Tibial nerve (tissue), 4 donors: ENCODE measurements at places on chromosomes 4 and X.

DNA sequence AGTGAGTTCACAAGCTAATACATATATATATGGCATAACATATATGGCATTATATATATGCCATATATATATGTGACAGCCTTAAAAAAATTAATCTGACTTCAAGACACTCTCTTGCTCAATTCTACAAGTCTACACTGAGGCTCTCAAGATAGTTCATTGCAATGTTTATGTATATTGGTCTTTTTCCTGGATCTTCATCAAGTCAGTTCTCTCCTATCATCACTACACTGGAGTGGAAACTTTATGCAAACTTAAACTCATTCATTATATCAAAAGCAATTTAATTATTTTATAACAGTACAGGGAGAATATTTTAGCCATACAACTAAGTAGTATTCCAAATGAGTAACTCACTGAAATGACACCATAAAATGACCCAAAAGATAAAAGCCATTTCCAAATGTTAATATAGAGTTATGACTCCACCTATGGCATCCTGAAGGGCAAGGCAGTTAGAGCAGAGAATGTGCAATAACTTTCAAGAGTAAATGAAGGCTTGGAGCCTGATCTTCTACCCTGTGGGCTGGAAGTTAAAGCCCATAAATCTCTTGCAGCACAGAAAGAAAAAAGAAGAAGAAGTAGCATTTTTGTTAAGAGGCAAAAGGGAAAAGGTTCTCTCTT, 176.3 kb upstream of the SLIT2 start:
- no peaks in the 10 kb centered on the region for H3K27me3 ChIP-seq
- DNase-seq: no peak
- H3K4me1 ChIP-seq: no peaks in the 10 kb centered on the region
- no peak overlapping the region for H3K4me3 ChIP-seq

DNA sequence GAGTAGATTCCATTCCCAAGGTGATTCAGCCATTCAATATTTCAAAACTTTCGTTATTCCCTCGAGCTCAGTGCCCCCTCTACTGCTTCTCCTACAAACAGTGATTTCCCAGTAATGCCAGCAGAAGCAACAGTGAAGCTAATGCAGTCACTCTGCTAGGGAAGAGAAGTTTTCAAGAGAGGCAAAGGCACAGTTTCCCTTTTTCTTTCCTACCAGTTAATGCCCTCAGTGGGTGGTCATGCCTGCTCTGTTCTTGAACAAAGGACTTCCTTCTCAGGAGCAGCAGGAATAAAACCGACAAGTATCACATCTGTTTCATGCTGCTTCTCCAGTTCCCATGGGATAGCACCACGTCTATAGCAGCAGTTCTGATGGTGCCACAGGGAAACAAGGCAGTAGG, 317.2 kb downstream of the TENM3 start:
- no peaks in the 10 kb centered on the region for H3K27me3 ChIP-seq
- no peaks in the 10 kb centered on the region for H3K36me3 ChIP-seq

DNA sequence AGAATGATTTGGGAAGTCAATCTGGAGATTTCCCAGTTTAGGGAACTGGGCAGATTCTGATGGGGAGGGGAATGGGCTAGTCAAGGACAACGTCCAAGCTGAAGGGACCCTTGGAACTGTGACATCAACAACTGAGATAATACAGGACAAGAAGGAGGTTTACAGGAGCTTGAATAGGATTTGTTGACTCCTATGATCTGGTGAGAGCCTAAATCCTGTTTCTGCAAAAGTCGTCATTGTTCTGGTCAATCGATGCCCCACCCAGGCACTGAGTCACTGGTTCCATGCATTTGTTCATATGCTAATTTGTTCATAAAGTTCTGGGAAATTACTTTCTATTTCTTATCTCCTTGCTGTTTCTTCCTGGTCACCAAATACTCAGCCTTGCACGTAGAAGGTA, 15.3 kb upstream of the PDGFRA start:
- no peak overlapping the region for H3K4me3 ChIP-seq
- H3K27me3 ChIP-seq: peaks cover 8% of the 10 kb centered on the region
- no peaks in the 10 kb centered on the region for H3K36me3 ChIP-seq
- no peak overlapping the region for H3K27ac ChIP-seq
- no peaks in the 10 kb centered on the region for H3K4me1 ChIP-seq

DNA sequence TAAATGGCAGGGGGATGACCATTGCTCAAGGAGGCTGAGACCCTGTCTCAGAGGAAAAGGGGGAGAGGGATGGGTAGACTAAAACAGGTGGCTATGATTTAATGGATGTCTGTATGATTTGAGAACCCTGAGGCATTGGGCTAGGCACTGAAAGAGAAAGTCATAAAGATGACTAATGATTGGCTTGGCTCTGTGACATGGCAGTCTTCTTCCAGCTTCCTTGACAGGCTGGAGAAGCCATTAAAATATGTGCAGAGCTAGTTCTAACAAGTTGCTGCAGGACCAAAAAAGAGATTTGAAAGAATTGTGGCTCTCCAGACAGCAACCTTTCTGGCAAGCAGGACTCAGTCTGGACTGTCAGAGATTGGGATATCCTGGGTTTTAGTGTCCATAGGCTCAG, 53.6 kb downstream of the AMER1 start:
- no peak for DNase-seq
- H3K4me1 ChIP-seq: no peaks in the 10 kb centered on the region
- no peak overlapping the region for H3K4me3 ChIP-seq
- H3K27me3 ChIP-seq: no peaks in the 10 kb centered on the region
- H3K27ac ChIP-seq: no peak overlapping the region

DNA sequence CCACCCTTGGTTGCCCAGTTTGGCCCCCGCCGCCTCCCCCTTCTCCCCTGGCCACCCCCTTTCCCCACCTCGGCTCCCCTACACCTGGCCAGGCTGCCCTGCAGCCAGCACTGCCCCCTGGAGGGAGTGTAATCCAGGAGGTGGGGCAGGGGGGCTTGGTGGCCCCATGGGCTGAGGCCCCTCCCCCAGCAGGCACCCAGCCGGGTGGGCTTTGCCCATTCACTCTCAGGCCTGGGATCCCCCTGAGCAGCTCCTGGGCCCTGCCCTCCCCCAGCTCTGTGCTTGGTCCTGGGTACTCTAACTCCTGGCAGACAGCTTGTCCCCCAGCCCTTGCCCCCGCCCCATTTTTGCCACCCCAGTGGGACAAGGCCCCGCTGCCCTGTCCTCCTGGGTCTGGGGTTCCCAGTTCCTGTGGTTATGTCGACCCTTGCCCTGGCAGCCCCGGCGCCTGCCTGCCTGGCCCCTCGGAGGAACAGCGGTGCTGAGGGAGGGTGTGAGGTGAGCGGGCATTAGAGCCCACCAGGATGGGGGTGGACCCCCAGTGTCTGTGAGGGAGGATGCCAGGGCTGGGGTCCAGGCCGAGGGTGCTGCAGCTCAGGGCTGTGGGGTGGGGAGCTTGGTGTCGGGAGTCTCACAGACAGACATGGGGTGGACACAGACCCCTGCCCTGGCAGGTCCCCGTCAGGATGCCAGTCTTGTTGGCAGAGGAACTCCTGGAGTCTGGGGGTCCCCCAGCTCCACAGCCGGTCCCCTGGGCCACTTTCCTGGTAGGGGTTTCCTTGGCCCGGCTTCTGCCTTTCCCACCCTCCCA, 10.2 kb downstream of the NAT8L start:
- H3K27me3 ChIP-seq: no peaks in the 10 kb centered on the region
- no peak overlapping the region for H3K27ac ChIP-seq
- peaks cover 18% of the 10 kb centered on the region for H3K4me1 ChIP-seq
- no peak for DNase-seq
- no peaks in the 10 kb centered on the region for H3K36me3 ChIP-seq

GRCh38 chrX:13093529-13094140, 49.2 kb upstream of the FAM9C start:
- peaks cover 5% of the 10 kb centered on the region for H3K4me1 ChIP-seq
- no peak overlapping the region for H3K4me3 ChIP-seq
- H3K27me3 ChIP-seq: no peaks in the 10 kb centered on the region
- DNase-seq: no peak
- H3K36me3 ChIP-seq: no peaks in the 10 kb centered on the region

- no peaks in the 10 kb centered on the region for H3K36me3 ChIP-seq
- H3K4me3 ChIP-seq: no peak overlapping the region
- H3K4me1 ChIP-seq: no peaks in the 10 kb centered on the region
- no peak overlapping the region for H3K27ac ChIP-seq
- H3K27me3 ChIP-seq: no peaks in the 10 kb centered on the region
- no peak for DNase-seq
Measured at GRCh38 chrX:22803353-22803752, 196.4 kb upstream of the DDX53 start.

GRCh38 chrX:128439159-128439558, 387.0 kb upstream of the ACTRT1 start:
- H3K4me1 ChIP-seq: no peaks in the 10 kb centered on the region
- no peak overlapping the region for H3K4me3 ChIP-seq
- no peak for DNase-seq
- H3K36me3 ChIP-seq: no peaks in the 10 kb centered on the region
- H3K27me3 ChIP-seq: no peaks in the 10 kb centered on the region
- H3K27ac ChIP-seq: no peak overlapping the region

- no peak overlapping the region for H3K27ac ChIP-seq
- no peaks in the 10 kb centered on the region for H3K4me1 ChIP-seq
- H3K36me3 ChIP-seq: no peaks in the 10 kb centered on the region
- no peak overlapping the region for H3K4me3 ChIP-seq
- H3K27me3 ChIP-seq: peaks cover 17% of the 10 kb centered on the region
Measured at GRCh38 chr4:6548201-6548881, 26.6 kb upstream of the MAN2B2 start.

DNA sequence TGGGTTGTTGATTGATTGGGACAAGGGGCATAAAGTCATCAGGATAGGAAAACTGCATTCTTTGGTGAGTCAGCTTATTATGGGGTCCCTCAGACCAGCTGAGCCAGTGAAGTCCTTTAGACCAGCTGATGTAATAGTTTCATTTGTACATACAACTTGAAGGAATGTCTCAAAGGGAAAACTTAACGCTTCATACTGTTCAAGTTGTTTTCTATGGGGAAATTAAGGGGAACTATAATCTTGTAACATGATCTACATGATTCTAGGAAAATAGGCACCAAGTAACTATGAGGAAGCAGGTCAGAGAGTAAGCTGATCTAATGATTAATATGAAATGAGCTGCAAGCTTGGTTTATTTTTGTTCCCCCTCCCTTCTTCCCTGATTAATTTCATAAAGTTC, 175.1 kb upstream of the GRID2 start:
- no peak for DNase-seq
- no peak overlapping the region for H3K27ac ChIP-seq
- no peaks in the 10 kb centered on the region for H3K4me1 ChIP-seq
- H3K4me3 ChIP-seq: no peak overlapping the region
- H3K36me3 ChIP-seq: no peaks in the 10 kb centered on the region

DNA sequence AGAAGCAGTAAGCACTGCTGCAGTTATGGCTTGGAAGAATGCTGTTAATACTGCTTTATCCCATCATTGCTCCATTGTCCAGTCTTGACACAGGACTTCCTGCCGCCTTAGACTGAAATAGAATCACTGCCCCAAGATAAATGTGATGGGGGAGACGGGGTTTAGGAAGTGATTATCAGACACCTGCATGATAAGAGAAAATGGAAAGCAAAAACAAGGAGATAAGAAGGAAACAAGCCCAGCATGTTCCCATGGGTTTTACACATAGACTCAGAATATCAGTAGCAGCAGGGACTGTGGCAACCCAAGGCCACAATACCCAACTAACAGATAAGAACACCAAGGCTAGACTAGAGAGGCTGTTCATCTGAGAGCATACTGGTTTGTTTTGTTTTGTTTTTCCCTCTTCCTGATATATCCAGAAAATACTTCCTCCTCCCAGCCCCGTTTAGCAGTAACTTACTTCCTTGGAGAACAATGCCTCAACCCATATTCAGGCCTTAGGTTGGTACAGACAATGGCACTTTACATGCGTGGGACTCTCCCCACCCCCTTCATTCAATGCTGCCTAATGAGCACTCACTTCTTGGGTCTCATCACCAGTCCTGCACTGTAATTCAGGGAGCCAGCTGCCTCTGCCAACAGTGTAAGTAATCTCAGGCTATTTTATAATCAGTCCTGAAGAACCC, 232.6 kb downstream of the CBR4 start:
- no peaks in the 10 kb centered on the region for H3K27me3 ChIP-seq
- H3K4me3 ChIP-seq: no peak overlapping the region
- H3K27ac ChIP-seq: no peak overlapping the region
- no peaks in the 10 kb centered on the region for H3K36me3 ChIP-seq
- no peaks in the 10 kb centered on the region for H3K4me1 ChIP-seq
- DNase-seq: no peak

- H3K27me3 ChIP-seq: no peaks in the 10 kb centered on the region
- peaks cover 13% of the 10 kb centered on the region for H3K4me1 ChIP-seq
- peaks cover 3% of the 10 kb centered on the region for H3K36me3 ChIP-seq
- H3K4me3 ChIP-seq: peak overlapping the region; percentile 73
Measured at GRCh38 chrX:318068-318738, 393 bp downstream of the GTPBP6 start.

DNA sequence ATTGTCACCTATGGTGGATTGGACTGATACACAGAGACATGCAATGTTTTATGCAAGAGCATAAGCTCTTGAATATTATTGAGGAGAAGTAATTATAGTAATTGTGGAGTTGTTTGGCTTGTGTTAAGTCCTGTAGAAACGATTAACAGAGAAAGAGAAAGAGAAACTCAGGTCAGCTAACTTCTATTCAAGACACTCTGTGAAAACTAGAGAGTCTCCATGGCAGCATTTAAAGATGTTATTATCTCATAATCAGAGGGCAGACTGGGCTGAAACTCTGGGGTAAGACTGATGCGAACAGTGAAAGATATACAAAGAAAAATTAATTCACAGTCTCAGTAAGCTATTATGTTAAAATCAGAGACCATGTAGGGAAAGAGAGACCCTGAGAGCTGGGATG, 625.7 kb downstream of the FAT4 start:
- no peak for DNase-seq
- H3K36me3 ChIP-seq: no peaks in the 10 kb centered on the region
- no peak overlapping the region for H3K4me3 ChIP-seq
- no peak overlapping the region for H3K27ac ChIP-seq
- no peaks in the 10 kb centered on the region for H3K4me1 ChIP-seq
- no peaks in the 10 kb centered on the region for H3K27me3 ChIP-seq

- H3K4me1 ChIP-seq: no peaks in the 10 kb centered on the region
- DNase-seq: no peak
- H3K27me3 ChIP-seq: peaks cover 5% of the 10 kb centered on the region
- no peaks in the 10 kb centered on the region for H3K36me3 ChIP-seq
- H3K4me3 ChIP-seq: no peak overlapping the region
- H3K27ac ChIP-seq: no peak overlapping the region
Measured at GRCh38 chrX:40625294-40625693, 2.1 kb downstream of the MPC1L start.

DNA sequence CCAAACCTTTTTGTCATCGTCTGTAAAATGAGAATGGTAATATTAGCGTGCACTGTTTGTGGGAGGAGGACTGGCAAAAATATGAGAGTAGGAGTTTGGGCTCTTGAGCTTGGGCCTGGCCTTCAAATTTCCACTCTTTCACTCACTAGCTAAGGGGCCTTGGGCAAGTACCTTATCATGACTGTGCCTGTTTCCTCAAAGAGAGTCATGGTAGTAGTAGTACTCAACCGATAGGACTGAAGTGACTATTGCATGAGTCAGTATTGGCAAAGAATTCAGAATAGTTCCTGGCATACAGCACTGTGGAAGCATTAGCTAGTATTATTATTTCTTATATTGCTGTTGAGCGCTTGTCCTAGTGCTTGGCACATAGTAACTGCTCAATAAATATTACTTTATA, 16.0 kb upstream of the RBM3 start:
- no peaks in the 10 kb centered on the region for H3K27me3 ChIP-seq
- no peak for DNase-seq
- no peak overlapping the region for H3K27ac ChIP-seq
- H3K4me3 ChIP-seq: no peak overlapping the region
